NT2/D1 (cell line): ENCODE measurements at places on chromosomes 7 and 10.
A peak's percentile ranks its signal among the peaks of the same experiment; 100 is the strongest.

- no peak for DNase-seq
Measured at GRCh38 chr7:104761892-104762291, 252.1 kb upstream of the KMT2E start.

DNA sequence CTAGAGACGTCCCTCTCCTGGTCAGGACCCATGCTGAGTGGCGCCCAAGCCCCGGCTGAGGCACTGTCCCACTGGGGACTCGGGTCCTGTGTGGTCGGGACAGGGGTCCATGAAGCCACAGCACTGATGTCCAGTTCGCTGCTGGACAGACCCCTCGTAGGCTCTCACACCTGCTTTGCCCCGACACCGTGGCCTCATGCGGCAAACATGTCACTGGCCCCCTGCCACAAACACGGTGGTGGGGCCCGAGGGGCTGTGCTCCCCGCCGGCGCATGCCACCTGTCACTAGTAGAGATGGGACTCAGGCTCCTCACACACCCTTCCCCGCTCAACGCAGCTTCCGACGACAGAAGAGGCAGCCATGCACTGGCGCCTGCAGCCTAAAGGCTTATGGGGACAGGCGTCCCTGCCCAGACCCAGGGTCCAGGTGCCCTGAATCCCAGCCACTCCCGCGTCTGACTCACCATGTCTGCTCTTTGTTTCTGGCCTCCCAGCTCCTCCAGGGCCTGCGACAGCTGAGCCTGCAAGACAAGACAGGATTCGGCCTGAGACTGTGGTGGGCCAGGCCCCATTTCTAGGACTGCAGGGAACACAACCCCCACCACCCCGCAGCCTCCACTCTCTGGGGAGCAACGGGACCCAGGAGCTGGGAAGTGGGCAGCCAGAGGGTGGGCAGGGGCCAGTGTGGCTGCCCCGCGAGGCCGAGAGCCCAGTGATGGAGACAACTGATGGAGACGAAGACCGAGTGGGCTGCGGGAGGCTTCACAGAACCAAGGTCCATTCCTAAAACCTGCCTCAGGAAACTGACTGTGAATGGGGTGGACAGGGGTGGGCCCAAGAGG lies 230.9 kb downstream of the MAD1L1 start:
- DNase-seq, result no peak

DNA sequence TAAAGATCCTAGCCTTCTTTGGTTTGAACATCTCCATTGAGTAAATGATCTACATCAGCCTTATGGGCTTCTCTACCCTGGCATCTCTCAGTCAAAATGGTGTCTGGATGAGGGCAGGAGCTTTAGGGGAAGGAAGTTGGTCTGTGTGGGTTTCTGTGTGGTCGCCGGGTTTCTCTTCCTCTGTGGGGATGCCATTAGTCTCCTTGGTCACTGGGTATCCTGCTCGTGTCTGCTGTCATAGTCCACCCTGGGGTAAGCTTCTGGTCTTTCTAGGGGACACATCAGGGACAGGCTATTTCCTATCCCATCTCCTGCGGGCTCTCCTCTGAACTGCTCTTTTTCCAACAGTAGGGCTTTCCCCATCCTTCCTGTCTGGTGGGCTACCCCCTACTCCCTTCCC lies 150.3 kb upstream of the NPY start:
- no peak for DNase-seq

GRCh38 chr7:127258111-127258510 lies 5.4 kb upstream of the GRM8 start:
- no peak for DNase-seq

- DNase-seq, result no peak
Measured at GRCh38 chr10:127034034-127034633, 128.9 kb downstream of the DOCK1 start.

DNA sequence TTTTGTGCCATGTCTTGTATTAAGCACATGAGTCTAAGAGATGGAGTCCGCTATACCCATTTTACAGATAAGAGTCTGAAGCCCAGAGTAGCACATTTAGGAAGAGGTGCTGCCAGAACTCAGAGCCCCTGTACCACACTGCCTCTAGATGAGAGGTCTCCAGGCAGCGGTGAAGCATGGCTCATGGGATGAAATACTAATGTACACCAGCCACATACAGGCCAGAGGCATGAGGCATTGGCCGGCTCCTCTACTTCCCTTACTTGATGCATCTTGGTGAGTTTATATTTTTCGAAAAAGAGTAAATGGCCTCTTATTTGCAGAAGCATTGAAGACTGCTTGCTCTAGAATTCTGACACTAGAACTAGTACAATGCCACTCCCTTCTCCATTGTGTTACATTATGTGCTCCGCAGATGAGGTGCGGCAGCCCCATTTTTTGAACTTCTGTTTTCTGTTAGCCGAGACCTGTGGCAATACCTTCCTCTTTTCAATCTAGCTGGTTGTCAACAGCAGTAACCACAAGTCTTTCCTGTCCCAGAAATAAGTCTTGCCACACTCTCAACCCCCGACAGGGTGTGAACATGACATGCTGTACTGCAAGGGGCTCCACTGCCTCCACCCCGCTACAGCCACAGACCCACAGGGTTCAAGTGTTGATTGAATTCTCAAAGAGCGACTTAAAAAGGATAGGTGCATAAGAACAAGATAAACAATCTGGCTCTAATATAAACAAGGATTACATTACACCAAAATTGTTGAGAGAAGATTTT lies 145.3 kb downstream of the CELF2 start:
- no peak for DNase-seq

GRCh38 chr7:76326646-76327233 lies 24.3 kb downstream of the HSPB1 start:
- no peak for DNase-seq

DNA sequence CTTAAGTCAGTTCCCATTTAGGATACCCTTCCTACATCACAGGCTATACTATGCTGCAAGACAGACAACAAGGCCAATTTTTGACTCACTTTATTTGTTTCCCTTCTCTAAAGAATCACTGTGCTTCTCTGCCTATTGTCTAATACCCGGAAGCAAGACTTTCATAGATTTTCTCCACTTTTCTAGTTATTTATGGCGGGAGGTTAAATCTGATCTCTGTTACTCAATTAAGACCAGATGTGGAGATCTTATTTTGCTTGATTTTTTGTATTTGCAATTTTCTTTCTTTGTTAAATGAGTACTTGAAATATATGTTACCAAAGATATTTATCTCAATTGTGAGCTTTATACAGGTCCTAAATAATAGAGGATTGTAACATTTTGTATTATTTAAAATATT lies 511.5 kb downstream of the ATRNL1 start:
- no peak for DNase-seq

- DNase-seq, result no peak
Measured at GRCh38 chr10:58731276-58731675, 218.6 kb downstream of the BICC1 start.

GRCh38 chr7:158308001-158308400 lies 279.6 kb downstream of the PTPRN2 start:
- DNase-seq, result no peak

GRCh38 chr10:104199567-104199966 lies 32.6 kb downstream of the CFAP43 start:
- DNase-seq, result no peak

- DNase-seq, result no peak
Measured at GRCh38 chr7:44964831-44965440, 13.9 kb downstream of the MYO1G start.

DNA sequence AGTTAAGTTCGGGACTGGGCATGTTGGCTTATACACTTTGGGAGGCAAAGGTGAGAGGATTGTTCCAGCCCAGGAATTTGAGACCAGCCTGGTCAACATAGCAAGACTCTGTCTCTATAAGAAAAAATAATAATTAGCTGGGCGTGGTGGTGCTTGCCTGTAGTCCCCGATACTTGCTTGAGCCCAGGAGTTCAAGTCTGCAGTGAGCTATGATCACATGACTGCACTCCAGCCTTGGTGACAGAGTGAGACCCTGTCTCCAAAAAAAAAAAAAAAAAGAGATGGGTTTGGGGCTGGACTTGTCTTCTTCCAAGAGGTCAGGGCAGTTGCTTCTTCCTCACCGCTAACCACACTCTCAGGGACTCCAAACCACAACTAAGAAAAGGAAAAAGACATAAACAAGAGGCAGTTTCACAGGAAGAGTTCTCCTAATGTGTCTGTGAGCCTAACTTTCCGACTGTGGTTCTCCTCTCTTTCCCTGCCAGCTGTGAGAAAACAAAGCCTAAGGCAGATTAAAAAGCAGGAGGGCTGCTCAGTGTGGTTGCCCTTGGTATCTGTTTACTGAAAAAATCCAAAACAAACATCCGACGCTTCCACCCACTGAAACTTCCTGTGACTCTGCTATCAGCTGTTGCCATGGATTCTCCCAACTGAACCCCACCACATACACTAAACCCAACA lies 2.4 kb upstream of the SERPINE1 start:
- no peak for DNase-seq

- DNase-seq, result peak; percentile 32
Measured at GRCh38 chr10:104209575-104210198, 22.5 kb downstream of the CFAP43 start.

GRCh38 chr7:69674701-69675182 lies 76.5 kb downstream of the AUTS2 start:
- DNase-seq, result no peak

DNA sequence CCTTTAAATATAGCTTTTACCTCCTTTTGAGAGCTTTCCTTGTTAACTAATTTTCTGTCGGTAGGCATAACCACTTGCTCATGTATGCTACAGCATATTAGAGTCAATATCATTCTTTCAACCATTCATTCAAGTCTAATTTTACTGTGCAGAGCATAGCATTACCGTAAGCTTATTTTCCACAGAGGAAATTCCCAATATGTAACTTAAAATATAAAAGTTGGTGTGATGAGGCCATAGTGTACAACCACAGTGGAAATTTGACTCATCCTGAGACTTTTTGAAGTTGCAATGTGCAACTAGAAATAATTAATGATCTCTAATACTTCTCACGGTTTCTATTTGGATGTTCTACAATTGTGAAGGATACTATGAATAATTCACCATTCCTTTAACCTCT lies 80.6 kb upstream of the KLF6 start:
- DNase-seq, result no peak

GRCh38 chr7:22087861-22088260 lies 142.2 kb upstream of the CDCA7L start:
- no peak for DNase-seq

DNA sequence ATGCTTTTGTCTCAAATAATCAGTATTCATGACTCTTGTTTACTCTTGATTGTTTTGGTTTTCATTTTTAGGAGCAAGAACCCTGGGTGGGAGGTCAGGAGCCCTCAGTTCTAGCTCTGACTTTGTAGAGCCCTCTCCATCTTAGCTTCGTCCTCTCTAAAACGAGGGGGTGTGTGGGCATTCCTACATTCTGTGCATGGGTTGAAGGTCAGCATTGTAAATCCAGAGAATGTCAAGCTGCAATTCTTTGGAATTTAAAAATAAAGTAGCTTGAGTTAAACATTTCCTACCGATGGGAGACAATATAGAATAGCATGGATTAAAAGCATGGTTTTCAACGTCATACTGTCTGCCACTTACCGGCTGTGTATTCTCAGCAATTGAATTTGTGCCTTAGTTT lies 128.3 kb downstream of the PRPF18 start:
- DNase-seq, result no peak
